ENCODE measurements at places on chromosomes 5 and 9.

- no peak for DNase-seq
Observed at GRCh38 chr9:136058801-136059302, 36.2 kb downstream of the NACC2 start.

GRCh38 chr5:96187309-96188027 is 225.8 kb upstream of the ELL2 start:
- DNase-seq: no peak

DNA sequence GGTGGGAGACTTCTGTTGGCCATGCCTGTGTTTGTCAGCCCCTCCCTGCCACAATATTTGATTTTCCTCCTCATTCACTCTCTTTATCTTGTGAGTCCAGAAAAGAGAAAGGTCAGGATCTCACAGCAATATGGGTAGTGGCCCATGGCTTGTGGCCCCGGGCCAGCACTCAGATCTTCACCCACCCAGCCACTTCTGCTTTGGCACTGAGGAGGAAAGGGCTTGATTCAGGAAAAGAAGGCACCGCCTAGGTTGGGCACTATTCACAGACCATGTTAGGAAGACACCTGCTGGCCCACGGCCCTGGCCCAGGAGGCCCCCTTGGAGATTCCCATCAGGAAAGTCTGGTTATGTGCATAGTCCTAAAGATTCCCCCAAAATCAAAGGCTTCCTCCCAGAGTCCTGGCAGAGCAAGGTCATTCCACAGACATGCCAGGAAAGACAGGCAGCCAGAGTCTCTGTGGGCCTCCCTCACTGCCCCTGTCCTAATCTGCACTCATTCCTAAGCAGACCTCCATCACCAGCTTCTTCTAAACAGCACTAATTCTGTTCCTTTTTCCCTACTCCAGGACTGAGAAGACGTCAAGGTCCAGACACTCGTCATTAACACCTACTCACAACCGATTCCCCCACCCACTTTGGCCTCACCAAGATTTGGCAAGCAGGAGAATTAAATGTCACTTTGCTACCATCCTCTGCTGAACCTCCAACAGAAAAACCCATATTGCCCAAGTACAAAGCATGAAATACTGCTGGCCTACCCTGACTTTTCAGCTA is 179.3 kb downstream of the DEPDC1B start:
- DNase-seq: no peak

DNA sequence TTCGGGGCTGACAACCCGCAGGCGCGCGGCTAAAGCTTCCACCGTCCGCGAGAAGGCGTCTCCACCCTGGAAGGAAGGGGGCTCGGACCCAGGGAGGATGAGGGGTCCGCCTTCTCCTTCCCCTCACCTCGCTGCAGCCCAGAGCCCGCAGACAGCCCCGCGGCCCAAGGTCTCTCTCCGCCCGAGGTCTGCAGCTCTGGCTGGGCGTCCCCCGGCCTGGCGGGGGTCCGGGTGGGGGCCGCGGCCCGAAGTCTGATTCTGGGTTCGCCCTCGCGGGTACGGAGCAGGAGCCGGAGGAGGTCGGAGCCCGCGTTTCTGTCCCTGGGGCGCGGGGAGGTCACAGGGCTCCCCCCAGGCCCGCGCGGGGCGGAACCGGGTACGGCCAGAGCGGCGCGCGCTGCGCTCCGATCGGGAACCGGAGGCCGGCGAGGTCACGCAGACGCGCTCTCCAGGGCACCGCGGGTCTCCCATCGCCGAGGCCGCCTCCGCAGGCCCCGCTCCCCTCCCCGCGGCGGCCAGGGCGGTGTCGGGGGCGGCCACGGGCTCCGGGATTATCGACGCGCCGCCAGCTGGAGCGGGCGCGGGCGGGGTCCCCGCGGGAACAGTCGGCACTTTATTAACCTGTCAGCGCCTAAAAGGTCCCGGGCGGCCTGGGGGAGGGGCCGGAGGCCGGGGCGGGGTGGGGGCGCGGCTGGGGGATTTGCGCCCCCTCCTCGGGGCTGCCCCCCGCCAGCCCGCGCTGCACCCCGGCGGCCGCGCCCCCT is 11.6 kb downstream of the LHX3 start:
- DNase-seq: no peak

GRCh38 chr5:72093217-72093616 is 14.1 kb upstream of the MAP1B start:
- DNase-seq: peak; percentile 4

- no peak for DNase-seq
Observed at GRCh38 chr5:107997338-107997980, 326.7 kb upstream of the EFNA5 start.

GRCh38 chr5:9251379-9251980 is 294.4 kb downstream of the SEMA5A start:
- DNase-seq: no peak

DNA sequence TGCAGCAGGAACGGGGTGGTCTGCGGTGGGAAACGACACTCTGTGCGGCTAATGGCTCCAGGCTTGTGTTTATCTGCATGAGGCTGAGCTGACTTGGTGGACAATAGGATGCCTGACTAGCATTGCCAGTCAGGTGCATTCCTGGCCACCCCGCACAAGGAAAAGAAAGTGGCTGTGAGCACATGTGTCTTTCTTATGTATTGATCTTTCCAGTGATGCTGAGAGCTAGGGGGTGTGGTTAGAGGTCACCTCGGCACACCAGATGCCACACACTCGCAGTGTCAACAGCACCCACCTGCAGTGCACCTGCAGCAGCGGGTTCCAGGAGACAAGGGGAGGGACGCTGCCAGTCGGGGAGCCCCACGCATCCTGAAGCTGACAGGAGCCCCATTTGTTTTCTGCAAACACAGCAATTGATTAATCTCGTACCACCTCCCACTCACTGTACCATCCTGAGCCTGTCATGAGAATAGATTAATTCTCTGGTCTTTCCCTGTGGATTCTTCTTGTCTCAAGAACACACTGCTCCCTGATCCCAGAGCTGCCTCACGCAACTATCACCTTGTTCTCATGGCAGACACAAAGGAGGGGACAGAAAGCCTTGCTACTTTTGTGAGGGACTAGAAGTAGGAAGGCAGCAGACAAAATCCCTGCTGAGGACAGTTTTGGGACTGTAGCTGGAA is 251.7 kb upstream of the WWC1 start:
- no peak for DNase-seq
